ENCODE measurements at places on chromosomes 4 and X. TPM values are rescaled to one million over a fixed set of nuclear protein-coding genes. Genes with fewer than 3 reads are reported as not detected.

DNA sequence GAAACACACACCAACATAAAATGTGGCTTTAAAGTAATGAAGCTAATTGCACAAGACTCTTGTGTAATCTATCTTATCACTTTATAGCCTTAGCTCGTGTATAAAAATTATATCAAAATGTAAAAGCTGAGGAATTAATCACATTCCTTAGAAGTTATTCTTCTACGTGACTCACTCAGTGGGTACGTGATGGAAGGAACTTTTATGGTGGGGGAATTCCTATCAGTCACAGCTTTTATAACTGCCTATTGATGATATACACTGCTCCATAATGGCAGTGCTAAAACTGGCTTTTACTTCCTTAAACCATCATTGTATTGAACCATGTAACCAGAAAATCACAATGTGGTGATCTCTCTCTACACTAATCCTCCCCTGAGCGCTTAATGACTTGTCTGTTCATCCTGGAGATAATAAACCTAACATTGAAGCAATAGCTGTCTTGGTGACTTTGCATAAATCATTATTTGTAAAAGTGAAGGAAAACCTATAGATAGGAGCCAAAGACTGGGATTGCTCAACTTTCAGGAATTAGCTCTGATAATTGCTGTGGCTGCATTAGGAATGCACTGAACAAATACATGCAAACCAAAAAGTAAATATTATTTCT lies 276.7 kb downstream of the GBA3 start:
- DNase-seq, result peak; percentile 42

GRCh38 chrX:24214568-24214967 lies 65.0 kb downstream of the ZFX start:
- DNase-seq, result no peak

DNA sequence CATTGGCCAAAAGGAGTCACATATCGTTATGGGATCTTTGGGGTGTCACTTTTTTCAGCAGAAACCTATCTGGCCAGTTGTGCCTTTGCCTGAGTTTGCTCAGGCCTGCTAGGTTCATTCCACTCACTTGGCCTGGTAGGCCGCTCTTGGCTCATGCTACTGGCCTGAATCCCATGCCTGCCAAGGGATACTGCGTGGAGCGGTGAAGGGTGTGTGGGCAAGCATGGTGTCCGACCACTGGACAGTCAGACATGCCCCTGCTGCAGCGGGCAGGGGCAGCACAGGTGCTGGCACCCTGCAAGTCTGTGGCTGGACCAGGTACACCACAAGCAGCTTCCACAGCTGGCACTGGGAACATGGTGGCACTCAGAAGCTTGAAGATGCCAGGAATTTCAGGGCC lies 11.3 kb upstream of the PPM1K start:
- no peak for DNase-seq

DNA sequence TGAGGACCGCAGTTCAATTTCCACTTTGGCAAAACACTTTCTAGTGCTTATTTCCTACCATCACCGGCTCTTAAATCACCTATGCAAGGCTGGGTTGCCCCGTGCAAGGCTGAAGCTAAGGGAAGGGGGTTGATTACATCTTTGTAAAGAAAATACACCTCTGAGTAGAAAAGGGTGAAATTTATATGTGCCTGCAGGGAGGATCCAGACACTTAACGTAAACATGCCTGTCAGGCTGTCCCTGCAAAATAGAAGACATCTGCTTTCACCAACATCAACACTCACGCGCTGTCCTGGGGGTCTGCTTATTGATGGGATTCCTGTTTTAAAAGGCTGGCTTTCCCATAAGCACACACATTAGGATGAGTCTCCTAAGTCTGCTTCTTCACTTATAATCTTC lies 92.0 kb downstream of the PRKX start:
- no peak for DNase-seq

SHISA3 gene
- 3.6 TPM for total RNA-seq

DNA sequence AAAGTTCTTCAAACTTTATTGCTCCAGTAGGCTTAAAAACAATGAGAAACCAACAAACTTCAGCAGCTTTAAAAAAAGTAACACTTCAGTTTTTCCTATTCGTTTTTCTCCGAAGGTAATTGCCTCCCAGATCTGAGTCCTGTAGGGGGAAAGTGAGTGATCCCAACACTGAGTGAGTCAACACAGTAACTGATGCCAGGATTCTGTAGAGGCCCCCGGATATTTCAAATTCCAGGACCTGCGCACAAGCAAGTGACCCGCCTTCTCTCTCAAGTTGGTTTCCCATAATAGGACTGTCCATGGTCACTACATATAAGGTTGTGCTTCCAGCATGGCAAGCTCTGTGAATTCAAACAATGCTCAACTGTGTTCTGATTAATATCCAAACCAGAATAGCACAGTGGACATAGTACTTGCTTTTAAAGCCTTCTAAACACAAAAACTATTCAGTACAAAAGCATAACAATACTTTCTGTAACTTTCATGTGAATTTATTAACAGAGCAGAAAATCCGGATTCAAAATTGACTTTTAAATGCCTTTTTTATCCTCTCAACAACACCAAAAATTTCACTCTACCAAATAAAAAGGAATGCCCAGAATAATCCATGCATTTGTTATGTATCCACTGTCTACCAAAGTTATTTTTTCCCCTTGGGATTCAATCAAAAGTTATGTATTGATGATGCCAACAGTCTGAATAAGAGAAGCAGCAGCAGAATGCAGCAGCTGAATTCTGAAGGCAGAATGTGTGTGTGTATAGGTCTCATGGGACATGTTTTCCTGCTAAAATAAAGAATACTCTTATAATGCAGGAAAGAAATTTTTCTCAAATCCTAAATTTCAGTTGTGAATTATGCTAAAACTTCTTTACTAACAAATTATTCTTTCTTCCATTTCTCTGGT lies at the start of gene DMD:
Gene DMD, minus strand, starts transcription at position 194 of the 905 bp plus-strand sequence. CDS start 237 bp downstream, outside the sequence.
- DNase-seq, result no peak

GRCh38 chrX:52341493-52341892 lies 27.3 kb upstream of the XAGE2 start:
- no peak for DNase-seq

DNA sequence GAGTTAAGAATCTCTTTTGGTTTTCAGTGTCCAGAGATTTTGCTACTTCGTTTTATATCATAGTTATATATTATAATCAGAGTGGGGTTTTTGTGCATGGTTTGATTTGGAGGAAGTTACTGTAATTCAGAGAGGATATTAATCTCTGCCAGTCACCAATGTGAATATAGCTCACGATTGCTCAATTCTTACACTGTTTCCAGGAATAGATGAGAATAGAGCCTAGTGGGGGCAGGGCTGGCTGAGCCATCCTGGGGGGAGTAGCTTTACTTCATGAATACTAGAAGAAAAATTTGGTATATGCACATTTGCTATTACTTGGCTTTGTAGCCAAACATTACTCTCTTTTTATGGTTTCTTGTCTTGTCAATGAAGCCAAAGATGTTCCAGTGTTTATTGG lies 60.9 kb upstream of the TRPC3 start:
- DNase-seq, result no peak

DIAPH2 gene
- 5.9 TPM for total RNA-seq

GRCh38 chr4:152983221-152983620 lies 47.1 kb downstream of the FHDC1 start:
- DNase-seq, result no peak

- no peak for DNase-seq
Observed at GRCh38 chrX:8803326-8803725, 2.1 kb upstream of the FAM9A start.

GRCh38 chr4:1209821-1210220 lies 37.4 kb upstream of the SPON2 start:
- DNase-seq, result no peak

DNA sequence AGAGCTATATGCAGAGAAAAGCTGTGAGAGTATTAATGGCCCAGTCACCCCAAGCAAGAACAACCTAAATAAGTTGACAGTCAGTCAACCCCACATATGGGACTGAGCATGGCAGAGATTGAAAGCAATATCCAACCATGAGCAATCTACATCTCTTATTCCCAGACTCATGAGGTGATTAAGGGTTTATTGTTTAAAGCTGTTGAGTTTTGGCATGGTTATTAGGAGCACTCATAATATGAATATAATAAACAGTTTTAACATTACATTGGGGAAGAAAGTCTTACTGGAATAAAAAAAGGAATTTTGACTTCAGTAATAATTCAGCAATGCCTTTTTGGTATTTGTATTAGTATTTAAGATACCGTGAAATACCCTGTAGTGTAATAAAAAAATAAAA lies 1627.4 kb downstream of the STIM2 start:
- DNase-seq, result no peak

- no peak for DNase-seq
Observed at GRCh38 chr4:165873298-165874071, 448 bp downstream of the TLL1 start.

- DNase-seq, result no peak
Observed at GRCh38 chr4:4689694-4690440, 148.0 kb upstream of the STX18 start.

DNA sequence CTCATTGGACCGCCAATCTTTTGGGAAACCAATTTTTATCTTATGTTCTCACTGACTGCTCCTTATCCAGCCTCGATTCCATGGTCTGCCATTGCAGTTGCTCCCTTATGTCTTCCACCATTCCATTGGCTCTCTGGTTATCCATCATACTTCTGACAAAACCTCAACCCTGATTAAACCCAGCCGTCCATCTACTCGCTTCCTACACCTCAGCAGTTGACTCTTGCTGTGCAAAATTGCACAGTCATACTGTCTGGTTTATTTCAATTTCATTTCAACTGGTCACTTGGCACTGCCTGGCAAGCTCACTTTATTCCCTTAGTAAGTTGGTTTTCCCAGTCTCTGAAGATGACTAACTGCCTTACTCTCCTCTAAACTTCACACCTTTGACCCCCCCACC lies 26.2 kb downstream of the ARL9 start:
- DNase-seq, result no peak

- no peak for DNase-seq
Observed at GRCh38 chr4:149211876-149212275, 603.8 kb downstream of the IQCM start.

- DNase-seq, result no peak
Observed at GRCh38 chr4:184349283-184350039, 124.9 kb downstream of the IRF2 start.

- no peak for DNase-seq
Observed at GRCh38 chr4:38703635-38704034, 39.6 kb downstream of the KLF3 start.

DNA sequence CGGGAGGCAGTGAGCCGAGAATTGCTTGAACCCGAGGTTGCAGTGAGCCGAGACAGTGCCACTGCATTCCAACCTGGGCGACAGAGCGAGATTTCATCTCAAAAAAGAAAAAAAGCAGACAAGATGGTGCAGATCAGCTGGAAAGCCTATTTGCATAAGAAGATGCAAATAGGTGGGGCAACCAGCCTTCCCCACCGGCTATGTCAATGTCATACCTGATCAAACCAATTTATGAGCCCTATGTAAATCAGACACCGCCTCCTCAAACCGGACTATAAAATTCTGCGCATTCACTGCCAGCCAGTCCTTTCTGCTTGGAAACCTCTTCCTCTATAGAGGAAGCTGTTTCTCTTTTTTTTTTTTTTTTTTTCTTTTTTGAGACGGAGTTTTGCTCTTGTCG lies 64.5 kb upstream of the CHRNA9 start:
- no peak for DNase-seq

MANBA gene
- total RNA-seq, result 9.1 TPM

ZNF157 gene
- total RNA-seq, result 0.07 TPM

DNA sequence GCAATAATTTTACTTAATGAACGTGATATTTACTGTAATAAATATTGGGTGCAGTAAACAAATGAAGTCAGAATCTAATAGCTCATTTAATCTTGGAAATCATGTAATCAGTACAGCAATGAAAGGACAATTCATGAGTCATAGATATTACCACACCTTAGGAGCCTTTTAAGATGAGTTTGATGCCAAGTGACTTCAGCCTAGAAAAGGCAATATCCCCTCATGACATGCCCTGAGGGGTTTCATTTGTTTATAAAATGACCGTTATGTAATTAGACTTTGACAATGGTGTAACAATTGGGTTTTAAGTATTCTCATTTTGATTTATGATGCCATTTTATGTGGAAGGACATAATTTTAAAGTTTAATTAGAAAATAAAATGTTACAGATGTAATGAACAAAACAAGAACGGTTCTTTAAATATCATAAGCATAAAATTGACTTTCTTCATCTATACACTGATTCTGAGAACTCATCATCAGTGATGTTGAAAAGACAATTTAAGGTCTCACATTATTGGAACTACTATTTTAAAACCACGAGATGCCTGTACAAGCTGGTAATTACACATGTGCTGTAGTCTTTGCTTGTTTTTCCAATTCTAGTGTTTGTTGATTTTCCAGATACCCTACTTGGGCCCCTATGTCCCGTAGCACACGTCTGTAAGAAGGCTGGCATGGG lies 5.0 kb downstream of the FGF2 start:
- DNase-seq, result peak; percentile 33

FAM241A gene
- total RNA-seq, result 1.4 TPM

CXorf65 gene
- total RNA-seq, result not detected

ADAMTS3 gene
- total RNA-seq, result 4.6 TPM

DNA sequence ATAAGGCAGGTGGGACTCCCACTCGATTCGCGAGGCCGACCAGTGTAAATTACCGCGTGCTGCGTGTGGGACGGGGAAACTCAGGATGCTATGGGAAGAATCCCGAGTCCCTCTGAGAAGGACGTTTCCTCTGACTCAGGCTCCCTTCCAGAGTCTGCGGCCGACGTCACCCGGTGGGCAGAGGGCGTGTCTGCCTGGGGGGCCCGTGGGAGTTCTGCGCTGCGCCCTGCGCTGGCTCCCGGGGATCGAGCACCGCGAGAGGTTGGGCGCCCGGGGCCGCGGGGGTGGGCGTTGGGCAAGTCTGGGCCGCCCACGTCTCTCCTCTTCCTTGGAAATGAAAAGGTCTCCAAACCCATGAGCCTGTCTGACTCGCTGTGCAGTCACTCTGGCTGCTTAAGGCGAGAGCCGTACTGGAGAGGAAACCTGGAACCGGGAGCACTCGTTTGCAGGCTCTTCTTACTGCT lies 568 bp downstream of the NIPAL1 start:
- no peak for DNase-seq

GRCh38 chr4:127049526-127049925 lies 583.2 kb upstream of the INTU start:
- DNase-seq, result peak; percentile 94

MAGEB17 gene
- not detected for total RNA-seq

NAP1L2 gene
- total RNA-seq, result not detected

CCDC110 gene
- total RNA-seq, result 0.07 TPM

RHOXF2B gene
- not detected for total RNA-seq

TMPRSS11E gene
- total RNA-seq, result 1.1 TPM

Data from epithelial cell of proximal tubule (primary cell).